ENCODE measurements at places on chromosomes 3 and 15. TPM values are rescaled to one million over a fixed set of nuclear protein-coding genes. Genes with fewer than 3 reads are reported as not detected.

FANCD2OS gene
- not detected for total RNA-seq

PLSCR2 gene
- total RNA-seq: 0.12 TPM

CPNE4 gene
- total RNA-seq: 0.04 TPM

CCR3 gene
- not detected for total RNA-seq

ZBBX gene
- total RNA-seq: 0.04 TPM

SPSB4 gene
- not detected for total RNA-seq

ARHGEF26 gene
- total RNA-seq: 4.7 TPM

TJP1 gene
- total RNA-seq: 118 TPM

NCEH1 gene
- 5.3 TPM for total RNA-seq

SNX33 gene
- total RNA-seq: 24.7 TPM

ANKDD1A gene
- 1.6 TPM for total RNA-seq

TM4SF18 gene
- total RNA-seq: 0.76 TPM

PEX11A gene
- 3.5 TPM for total RNA-seq

GRIP2 gene
- 2.0 TPM for total RNA-seq

TGM4 gene
- not detected for total RNA-seq

P2RY14 gene
- 0.88 TPM for total RNA-seq

FAH gene
- total RNA-seq: 14.6 TPM

EPHB1 gene
- 0.40 TPM for total RNA-seq

TTLL13 gene
- total RNA-seq: not detected

SLCO2A1 gene
- 17.6 TPM for total RNA-seq

CCR9 gene
- total RNA-seq: not detected

MCTP2 gene
- total RNA-seq: 14.6 TPM

DAG1 gene
- 48.3 TPM for total RNA-seq

GOLGA8H gene
- total RNA-seq: not detected

CISH gene
- 4.8 TPM for total RNA-seq

TRAT1 gene
- total RNA-seq: 0.20 TPM

HCLS1 gene
- 5.1 TPM for total RNA-seq

SAXO2 gene
- total RNA-seq: 0.80 TPM
